ENCODE measurements at places on chromosomes 3 and 15.

- DNase-seq, result no peak
Measured at GRCh38 chr15:35080226-35080625, 4.9 kb downstream of the NANOGP8 start.

GRCh38 chr3:27696906-27697305 lies 25.2 kb downstream of the EOMES start:
- no peak for DNase-seq

- DNase-seq, result no peak
Measured at GRCh38 chr3:134622806-134623365, 27.9 kb downstream of the KY start.

GRCh38 chr15:71278989-71279756 lies 163.9 kb downstream of the THSD4 start:
- peak; percentile 87 for DNase-seq

Measured in renal cortical epithelial cell (primary cell).